ENCODE measurements at places on chromosomes 11 and 22.

GRCh38 chr11:33657757-33658156 is 42.9 kb downstream of the C11orf91 start:
- DNase-seq: no peak

DNA sequence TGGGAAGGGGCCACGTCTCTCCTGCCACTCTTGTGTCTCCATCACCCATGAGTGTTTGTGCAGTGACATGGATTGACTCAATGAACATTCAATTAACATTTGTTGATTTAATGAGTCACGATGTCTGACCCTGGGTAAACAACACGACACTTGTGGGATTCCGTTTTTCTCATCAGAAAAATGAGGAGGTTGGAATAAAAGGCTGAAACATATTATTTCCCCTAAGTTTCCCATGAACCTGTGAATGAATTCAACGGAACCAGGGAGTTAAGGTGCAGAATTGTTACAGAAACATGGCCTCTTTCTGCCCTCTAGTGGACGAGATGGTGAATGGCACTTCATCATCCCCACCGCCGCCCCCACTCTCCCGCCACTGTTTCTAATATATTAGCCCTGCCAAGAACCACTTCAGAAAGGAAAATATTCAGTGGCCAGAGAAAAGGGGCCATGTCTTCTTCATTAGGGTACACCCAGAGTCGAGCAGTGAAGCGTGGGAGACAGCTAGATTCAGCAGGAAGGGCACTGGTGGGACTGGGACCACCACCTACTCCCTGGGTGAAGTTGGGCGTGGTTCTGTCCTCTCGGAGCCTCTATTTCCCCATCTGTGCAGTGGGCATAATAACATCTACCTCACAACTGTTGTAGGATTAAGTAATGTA is 46.3 kb upstream of the SYT13 start:
- DNase-seq: no peak

- no peak for DNase-seq
Measured at GRCh38 chr11:35367491-35367890, 51.9 kb downstream of the SLC1A2 start.

DNA sequence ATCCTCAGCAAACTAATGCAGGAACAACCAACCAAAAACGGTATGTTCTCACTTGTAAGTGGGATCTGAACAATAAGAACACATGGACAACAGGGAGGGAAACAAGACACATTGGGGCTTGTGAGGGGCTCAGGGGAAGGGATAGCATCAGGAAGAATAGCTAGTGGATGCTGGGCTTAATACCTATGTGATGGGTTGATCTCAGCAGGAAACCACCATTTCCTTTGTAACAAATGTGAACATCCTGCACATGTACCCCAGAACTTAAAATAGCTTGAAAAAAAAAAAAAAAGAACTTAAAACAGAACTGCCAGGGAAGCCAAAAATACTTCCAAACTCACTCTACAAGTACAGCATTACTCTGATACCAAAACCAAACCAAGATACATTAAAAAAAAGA is 33.8 kb downstream of the CASP4 start:
- DNase-seq: no peak

DNA sequence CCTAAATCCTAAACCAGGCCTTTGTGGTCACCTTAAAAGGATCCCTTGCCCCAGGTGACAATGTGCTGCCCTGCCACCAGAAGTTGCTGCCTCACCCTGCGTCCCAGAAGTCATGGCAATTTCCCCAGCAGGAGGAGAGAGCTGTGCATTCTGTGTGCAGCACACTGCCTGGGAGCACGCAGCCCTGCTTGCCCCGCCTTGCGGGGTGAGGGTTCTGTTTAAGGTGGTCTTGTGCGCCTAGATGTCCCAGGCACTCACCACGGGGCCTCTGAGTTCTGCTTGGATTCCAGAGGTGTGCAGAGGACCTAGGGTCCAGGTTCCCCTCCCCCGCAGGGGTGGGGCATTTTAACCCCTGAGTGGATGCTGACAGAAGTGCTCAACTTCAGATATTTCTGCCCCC is 95.0 kb downstream of the GRAMD1B start:
- peak; percentile 19 for DNase-seq

GRCh38 chr11:64890522-64890939 is 12.1 kb upstream of the EHD1 start:
- DNase-seq: no peak

DNA sequence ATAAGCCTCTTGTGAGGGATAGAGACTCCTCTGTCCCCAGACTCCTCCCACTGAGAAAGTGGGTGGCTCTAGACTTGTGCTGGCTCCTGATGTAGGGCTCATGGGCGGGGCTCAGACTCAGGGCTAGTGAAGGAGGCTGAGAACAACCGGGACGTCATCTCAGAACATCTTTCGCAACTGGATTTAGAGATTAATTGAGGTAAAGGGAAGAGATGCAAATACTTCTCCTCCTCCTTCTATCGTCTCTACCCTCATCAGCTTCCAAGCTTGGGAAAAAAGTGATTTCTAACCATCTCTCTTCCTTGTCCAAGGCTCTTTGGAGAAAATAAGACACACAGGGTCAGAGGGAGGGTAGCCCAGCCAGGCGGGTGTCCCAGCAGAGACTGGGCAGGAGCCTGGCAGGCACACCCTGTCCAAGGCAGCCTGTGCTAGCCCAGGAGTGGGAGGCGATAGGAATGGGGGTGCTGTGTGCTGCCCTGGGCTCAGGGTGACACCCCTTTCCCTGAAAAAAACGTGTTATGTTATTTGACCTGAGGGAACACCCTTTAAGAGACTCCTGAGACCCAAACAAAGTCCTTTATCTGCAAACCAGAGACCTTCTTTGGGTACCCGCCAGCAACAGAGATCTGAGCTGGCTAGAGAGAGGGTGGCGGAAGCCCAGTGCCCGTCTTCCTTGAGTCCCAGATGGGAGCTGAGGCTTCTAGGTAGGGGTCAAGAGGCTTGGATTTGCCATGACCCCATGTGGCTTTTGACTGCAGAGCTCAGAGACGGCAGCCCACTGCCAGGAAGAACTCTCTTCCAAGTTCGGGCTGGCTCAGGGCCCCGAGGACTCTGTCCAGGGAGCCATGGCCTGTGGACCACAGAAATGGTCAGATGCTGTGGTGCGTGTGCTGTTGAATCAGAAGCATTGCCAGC is 160.9 kb downstream of the ADAMTS15 start:
- DNase-seq: no peak

DNA sequence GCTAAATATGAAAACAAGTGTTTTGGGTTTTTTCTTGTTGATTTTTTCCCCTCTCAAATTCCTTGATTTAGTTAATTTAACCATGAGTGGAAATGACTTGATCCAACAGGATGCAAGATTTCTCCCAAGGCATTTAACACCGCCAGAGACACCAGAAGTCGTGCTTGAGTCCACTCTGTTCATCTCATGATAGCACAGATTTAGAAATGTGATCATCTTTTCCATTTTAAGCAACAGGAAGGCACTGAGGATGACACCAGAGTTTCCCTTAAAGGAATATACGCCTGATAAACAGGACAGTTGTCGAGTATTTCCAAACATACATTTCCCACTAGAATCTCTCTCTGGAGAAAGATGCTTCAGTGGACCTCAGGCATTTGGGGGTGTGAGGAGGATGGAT is 318.7 kb downstream of the CADM1 start:
- DNase-seq: no peak

GRCh38 chr11:32527261-32528175 is 56.1 kb upstream of the EIF3M start:
- no peak for DNase-seq

GRCh38 chr22:43967069-43967468 is 11.8 kb downstream of the SAMM50 start:
- DNase-seq: no peak

GRCh38 chr11:112477152-112477551 is 216.5 kb upstream of the PLET1 start:
- no peak for DNase-seq

GRCh38 chr11:12167061-12168000 is 56.9 kb downstream of the MICAL2 start:
- no peak for DNase-seq

DNA sequence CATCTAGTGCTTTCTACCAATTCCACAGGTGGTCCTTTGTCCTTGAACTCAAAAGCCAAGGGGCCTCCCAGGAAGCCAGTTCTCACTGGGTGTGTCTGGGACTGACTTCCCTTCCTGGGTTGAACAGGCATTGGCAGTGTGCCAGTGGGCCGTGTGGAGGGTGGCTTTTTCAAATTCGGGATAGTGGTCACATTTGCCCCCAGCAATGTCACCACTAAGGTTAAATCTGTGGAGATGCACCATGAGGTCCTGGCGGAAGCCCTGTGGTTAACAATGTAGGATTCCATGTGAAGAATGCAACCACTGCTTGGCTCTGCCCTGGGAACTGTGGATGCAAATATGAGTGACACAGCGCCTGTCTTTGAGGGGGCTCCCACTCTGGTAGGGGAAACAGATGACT is 53.2 kb upstream of the MTNR1B start:
- DNase-seq: no peak

GRCh38 chr11:10267821-10268220 is 26.2 kb downstream of the SBF2 start:
- DNase-seq: no peak

GRCh38 chr11:84164728-84165127 is 878.6 kb upstream of the CCDC90B start:
- no peak for DNase-seq

- no peak for DNase-seq
Measured at GRCh38 chr22:47089796-47090460, 327.5 kb downstream of the TBC1D22A start.

DNA sequence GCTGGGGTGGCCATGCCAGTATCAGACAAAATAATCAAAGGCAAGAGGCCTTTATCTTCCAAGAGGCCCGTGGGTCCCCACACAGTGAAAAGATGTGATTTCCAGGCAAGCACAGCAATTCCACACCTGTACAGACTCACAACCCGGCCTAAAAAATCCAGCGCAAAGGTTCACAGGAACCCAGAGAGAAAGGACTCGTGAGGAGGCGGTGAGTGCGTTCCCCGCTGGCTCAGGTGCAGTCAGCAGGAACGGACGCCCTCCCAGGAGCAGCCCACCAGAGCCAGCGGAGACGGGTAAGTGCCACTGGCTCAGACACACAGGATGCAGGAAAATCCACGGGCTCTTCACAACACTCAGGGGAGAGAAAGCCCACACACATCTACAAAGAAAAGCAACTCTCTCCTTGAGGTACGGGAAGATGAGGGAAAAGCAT is 4.4 kb downstream of the TOLLIP start:
- DNase-seq: no peak

DNA sequence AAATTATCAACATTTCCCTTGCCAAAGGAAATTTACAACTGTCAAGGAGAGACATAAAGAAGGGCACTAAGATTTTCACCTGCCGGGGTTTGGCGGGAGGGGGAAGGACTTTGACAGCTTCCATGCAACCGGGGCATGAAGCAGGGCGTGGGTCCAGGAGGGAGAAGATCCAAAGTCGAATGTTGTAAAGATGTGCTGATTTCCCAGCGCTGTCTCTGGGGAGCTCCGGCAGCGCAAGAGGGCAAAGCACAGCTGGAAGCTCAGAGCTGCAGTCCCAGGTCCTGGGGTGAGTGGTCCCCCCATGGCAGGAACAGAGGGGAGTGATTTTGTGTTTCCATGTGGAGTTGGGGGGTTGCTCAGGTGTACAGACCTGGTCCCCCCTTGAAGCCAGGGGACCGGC is at the start of gene MS4A10:
MS4A10 (plus strand) TSS at position 198 of the 400 bp plus-strand sequence. CDS start 5,003 bp downstream, outside the sequence.
- no peak for DNase-seq

DNA sequence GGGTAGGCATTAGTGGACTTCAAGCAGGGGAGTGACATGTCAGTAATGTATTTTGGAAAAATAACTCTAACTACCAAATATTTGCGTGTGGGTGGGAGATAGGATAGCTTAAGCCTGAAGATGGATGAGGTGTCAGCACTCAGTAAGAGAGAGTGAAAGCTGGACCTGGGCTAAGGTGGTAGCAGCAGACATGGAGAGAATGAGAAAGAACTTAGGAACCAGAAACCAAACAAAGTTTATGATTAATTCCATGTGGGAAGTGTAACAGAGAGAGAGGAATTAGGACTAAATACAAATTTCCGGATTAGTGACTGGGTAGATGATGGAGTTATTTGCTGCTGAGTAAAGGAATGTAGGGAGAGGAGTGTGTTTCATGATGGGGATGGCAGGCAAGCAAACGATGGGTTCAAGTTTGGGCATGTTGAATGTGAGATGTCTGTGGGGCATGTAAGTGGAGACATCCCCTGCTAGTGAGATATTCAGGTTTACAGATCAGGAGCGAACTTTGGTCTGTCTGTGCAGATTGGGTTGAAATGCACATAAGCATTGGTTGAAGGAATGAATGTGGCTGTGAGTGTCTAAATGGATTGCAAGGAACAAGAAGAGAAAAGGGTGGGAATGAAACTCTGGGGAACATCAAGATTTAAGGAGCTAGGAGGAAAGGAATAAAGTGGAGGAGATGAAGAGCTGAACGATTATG is 185.6 kb upstream of the MTMR2 start:
- no peak for DNase-seq

- DNase-seq: no peak
Measured at GRCh38 chr11:116505298-116506262, 267.2 kb downstream of the BUD13 start.

Data from anterior cingulate cortex (tissue), 58 donors.